Activated CD4-positive, alpha-beta T cell treated with anti-CD3 and anti-CD28 coated beads, Interleukin-2, amount 10 ng/mL, durations not matched to agents 7 days and 5 days (primary cell): ENCODE measurements at places on chromosomes 12 and 14. TPM values are rescaled to one million over a fixed set of nuclear protein-coding genes. Genes with fewer than 3 reads are reported as not detected.

- no peak for DNase-seq
These were observed 474.7 kb downstream of the NPAS3 start for GRCh38 chr14:33413381-33413780.

GRCh38 chr12:31536672-31537071 lies 54.3 kb downstream of the DENND5B start:
- no peak for DNase-seq

- no peak for DNase-seq
These were observed 180.6 kb upstream of the EEA1 start for GRCh38 chr12:93109551-93110203.

GRCh38 chr14:77848031-77848430 lies 48.1 kb downstream of the ADCK1 start:
- DNase-seq = no peak

GRCh38 chr14:90678420-90678819 lies 137.8 kb downstream of the TTC7B start:
- DNase-seq = no peak

DNA sequence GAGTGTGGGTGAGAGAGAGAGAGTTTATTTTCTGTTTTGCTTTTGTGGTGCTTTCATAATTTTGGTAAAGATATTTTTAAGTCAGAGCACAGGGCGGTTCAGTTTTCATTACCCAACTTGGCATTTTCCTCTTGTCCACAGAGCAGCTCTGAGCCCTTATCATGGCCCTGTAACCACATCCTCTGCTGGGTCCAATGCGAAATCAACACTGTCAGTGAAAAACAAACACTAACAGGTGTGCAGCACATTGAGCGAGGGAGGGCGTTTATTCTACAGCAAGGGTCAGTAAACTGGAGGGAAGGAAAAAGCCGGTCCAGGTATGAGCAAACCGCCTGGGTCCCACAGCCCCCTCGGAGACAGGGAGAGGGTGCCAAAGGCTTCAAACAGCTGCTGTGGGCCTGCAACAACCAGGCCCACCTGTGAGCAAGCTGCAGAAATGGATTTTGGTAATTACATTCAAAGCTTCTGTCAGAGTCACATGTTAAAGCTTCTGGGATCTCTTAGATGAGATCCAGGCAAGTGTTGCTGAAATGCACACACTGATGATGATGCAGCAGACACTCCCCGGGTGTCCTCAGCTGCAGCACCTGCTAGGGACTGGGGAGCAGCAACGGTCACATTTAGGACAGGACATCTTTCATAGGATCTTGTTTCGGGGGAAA lies 132.7 kb upstream of the DYRK2 start:
- peak; percentile 74 for DNase-seq

NUAK1 gene
- total RNA-seq = not detected

HOXC6 gene
- not detected for total RNA-seq

EPYC gene
- total RNA-seq = not detected
